NCI-H1436 (cell line): ENCODE measurements at places on chromosomes 13 and 19.
A peak's percentile ranks its signal among the peaks of the same experiment; 100 is the strongest.

DNA sequence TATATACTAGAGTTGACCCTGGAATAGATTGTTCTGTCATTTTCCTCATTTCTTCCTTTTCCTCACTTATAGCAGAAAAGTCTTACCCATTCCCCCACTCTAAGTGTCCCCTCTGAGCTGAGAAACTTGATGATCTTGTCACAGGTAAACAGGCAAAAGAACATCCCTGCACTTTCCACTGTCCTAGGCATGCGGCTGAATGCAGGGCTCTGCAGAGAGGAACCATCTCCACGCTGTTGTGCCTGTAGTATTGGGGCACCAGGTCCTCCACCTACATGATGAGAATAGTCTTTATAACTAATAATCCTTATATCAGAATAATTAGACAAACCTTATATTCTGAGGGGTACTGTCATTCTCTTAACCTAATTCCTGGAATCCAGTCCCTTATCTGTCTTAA is 211.3 kb downstream of the RBM26 start:
- DNase-seq, result no peak

DNA sequence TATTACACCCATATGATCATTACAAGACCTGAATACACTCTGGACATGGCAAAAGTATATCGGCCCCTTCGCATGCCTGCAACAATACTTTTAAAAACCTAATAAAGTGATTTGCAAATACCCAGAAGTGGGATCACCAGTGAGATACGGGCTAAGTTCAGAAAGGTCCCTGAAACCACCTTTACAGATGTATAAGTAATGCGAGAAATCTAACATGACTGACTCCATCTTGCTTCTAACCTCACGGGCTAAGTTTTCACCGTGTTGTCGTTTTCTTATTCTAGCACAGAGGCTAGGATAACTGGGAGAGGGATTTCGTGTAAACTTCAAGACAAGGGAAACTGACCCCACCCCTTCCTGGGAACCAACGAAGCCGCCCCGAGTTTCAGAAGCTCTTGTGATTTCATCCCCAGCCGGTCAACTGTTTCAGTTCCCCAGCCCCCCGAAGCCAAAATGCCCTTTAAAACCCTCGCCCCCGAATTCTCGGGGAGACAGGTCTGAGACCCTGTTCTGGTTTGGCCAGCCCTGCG is 703 bp downstream of the NEK3 start:
- DNase-seq, result no peak

GRCh38 chr19:6750062-6750461 is 10.6 kb downstream of the TRIP10 start:
- no peak for DNase-seq

DNA sequence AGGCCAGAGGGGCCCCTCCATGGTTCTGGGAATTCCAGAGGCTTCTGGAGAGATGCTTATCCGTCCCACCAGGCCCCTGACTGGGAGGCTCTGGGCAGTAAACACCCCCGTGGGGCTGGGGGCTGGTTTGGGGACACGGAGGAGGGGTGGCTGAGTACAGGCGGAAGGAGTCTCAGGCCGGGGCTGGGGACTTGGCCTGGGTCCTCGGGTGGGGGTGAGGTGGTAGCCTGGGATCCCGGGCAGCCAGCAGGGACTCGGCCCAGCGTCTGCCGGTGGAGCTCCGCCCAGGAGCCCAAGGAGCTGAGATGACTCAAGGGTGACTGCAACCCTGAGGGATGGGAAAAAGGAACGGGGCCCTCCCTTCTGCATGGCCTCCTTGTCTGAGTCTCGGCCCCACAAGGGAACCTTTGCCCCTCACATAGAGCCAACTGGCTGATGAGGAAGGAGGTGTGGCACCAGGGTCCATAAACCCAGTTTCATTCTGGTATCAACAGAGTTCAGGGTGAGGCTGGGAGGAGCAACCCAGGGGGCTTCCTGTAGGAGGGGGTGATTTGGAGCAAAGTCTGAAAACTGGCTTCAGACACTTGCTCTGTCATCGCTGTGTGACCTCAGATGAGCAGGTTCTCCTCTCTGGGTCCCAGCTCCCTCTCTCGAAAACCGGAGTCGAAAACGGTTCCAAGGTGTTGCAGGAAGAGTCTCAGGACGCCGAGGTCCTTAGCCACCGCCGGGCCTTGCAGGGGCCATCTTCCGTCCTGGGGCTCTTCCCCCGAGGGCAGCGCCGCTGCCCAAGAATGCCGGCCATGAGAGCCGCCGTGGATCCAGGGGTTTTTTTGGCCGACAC is 809 bp downstream of the MISP start:
- DNase-seq, result no peak

DNA sequence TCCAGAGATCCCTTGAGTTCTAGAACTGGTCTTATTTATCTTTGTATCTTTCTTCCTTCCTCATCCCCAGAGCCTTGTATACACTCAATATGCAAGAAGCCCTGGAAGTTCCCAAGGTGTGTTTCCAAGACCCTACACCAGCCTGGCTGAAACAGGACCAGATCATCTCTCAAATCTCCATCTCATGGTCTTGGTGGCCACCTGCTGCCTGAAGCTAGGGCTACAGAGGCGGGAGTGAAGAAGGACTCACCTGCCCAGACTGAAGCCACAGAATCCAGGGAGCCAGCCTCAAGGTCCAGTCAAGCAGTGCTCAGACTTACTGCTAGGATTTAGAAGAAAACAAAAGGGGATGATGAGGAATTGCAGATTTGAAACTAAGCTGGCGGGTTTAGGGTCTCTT is 6.1 kb upstream of the CYSLTR2 start:
- no peak for DNase-seq

- no peak for DNase-seq
These were observed 199.4 kb upstream of the IPO5 start for GRCh38 chr13:97753942-97754670.

DNA sequence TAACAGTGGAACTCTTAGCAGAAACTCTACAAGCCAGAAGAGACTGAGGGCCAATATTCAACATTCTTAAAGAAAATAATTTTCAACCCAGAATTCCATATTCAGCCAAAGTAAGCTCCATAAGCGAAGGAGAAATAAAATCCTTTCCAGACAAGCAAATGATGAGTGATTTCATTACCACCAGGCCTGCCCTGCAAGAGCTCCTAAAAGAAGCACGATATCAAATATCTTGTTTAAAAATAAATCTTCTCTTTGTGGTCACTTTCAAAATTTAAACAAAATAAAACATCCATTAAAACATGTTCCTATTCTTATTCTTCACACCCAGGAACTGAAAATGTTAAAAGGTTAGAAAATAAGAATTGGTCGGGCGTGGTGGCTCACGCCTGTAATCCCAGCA is 13.7 kb downstream of the MICU2 start:
- DNase-seq, result no peak

- DNase-seq, result peak; percentile 32
These were observed 3.3 kb downstream of the LYL1 start for GRCh38 chr19:13099073-13099999.

- no peak for DNase-seq
These were observed 10.3 kb downstream of the IL17D start for GRCh38 chr13:20713751-20714150.

GRCh38 chr19:11142528-11143171 is 12.9 kb downstream of the SPC24 start:
- DNase-seq, result no peak

GRCh38 chr13:110812869-110813645 is 99.6 kb downstream of the ING1 start:
- DNase-seq, result no peak

DNA sequence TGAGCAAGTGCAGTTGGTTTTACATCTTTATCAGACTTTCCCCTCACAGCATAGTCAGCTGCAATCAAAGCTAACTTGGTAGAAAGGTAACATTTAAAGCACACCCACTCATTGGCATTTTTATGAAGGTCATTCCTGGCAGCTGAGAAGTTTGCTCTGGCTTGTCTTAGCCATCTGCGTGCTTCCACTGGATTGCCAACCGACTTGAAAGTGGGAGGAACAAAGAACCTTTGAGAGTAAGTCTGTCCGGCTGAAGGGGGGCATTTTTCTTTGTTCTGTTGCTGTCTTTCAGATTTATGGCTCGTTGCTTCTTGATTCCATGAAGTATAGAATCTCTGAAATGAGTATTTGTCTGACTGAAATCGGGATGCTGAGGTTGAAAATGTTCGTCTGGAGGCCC is 103.1 kb downstream of the SACS start:
- no peak for DNase-seq

- DNase-seq, result peak; percentile 42
These were observed at the start of gene UNC13A for GRCh38 chr19:17687857-17688784. Gene UNC13A, minus strand, starts transcription at chr19:17688354. Its CDS starts 155 bp downstream, at chr19:17688199.

DNA sequence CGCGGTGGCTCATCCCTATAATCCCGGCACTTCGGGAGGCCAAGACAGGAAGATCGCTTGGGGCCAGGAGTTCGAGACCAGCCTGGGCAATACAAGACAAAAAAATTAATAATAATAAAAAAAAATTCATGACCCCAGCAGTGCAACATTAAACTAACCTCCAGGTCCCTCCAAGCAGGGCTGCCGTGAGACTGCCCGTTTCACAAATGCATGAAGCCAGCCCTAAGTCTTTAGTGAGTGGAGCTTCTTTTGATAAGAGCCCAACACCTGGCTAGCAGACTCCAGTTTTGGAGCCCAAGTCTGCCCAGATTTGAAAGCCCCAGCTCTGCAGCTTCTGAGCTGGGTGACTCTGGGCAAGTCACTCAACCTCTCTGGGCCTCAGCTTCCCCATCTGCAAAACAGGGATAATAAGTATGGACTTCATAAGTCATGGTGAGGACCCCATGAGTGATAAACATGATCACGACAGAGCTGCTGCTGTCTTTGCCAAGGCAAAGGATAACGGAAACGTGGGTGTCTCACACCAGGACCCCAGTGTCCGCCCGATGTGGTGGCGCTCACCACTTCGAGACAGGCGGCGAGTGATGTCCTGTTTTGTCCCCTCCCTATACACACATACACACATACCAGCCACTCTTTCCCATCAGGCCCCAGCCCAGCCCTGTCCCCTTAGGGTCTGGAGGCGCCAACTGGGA is 38.4 kb upstream of the NANOS3 start:
- no peak for DNase-seq

- DNase-seq, result no peak
These were observed 158.6 kb upstream of the SOX1 start for GRCh38 chr13:111908361-111908760.

DNA sequence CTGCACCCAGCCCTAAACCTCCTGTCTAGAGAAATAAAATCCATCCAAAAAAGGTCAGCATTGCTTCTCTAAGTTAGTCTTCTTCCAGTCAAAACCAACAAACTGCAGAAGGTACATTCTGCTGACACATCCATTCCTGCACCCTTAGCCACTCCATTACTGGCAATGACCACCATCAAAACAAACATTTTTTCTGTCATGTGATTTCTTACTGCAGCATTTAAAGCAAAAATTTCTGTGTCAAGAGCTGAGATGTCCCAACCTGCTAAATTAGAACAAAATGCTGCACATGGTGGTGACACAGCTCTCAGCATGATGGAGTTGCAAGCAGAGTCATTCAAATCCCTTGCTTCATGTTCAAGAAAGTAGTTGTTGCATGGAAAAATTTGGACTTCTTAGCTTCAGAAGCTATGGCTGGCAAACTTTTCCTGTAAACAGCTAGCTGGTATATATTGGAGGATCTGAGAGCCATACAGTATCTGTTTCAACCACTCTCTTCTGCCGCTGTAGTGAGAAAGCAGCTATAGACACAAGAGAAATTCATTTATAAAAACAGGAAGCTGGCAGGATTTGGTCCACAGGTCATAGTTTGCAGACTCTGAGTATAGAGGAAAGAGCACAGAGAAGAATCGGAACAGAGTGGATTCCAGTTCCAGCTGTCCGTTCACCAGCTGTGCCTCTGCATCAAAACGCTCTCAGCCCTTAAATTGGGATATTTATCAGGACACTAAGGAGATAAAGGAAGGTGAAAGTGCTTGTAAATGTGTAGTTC is 17.4 kb downstream of the RUBCNL start:
- no peak for DNase-seq

- no peak for DNase-seq
These were observed 8.7 kb downstream of the SIGLECL1 start for GRCh38 chr19:51259348-51260245.

DNA sequence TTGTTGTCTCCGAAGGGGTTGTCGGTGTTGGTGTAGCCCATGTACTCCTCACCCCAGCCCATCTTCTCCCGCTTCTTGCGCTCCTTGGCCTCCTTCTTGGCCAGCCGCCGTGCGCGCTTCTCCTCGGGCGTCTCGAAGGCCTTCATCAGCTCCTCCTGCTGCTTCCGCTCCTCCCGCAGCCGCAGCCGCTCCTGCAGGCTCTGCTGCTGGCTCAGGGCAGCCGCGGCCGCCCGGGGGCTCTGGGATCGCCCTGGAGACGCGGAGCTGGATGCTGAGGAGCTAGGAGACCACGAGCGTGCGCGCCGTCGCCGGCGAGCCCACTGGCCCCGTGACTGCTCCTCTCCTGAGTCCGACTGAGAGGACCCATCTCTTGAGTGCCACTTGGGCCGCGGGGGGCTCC is 2.9 kb downstream of the CACTIN start:
- DNase-seq, result no peak

DNA sequence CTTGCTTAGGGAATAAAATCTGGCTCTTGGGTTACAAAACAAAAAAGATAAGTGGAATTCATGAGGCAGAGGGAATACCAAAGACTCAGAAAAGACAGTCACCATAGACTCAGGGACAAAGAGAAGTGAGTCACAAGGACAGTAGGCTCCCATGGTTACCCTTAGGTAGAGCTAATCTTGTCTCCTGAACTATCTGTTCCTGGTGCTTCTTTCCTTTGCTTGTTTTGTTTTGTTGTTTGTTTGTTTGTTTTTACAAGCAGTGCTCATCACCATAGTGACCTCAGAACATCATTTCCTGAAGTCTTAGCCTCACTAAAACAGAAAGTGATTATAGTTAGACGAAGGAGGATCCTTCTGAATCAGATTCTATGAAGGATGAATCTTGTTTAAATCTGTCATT is 142.3 kb upstream of the SOX21 start:
- DNase-seq, result no peak

GRCh38 chr13:44792096-44792495 is 197.2 kb downstream of the NUFIP1 start:
- no peak for DNase-seq

GRCh38 chr13:113862191-113862930 is 1.5 kb downstream of the GAS6 start:
- no peak for DNase-seq

DNA sequence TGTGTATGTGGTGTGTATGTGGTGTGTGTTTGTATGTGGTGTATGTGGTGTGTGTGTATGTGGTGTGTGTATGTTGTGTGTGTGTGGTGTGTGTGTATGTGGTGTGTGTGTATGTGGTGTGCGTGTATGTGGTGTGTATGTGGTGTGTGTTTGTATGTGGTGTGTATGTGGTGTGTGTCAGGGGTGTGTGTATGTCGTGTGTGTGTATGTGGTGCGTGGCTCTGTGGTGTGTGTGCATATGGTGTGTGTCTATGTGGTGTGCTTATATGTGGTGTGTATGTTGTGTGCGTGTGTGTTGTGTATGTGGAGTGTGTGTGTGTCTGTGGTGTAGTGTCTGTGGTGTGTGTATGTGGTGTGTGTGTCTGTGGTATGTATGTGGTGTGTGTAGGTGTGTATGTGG is 62.5 kb upstream of the MEDAG start:
- no peak for DNase-seq

GRCh38 chr19:40774916-40775631 is at the start of gene MIA:
Gene MIA, plus strand, starts transcription at chr19:40775521. Its CDS starts 22 bp downstream, at chr19:40775543.
- DNase-seq, result no peak
